GM10248 (cell line): ENCODE measurements at places on chromosomes 6 and 20.
A peak's percentile ranks its signal among the peaks of the same experiment; 100 is the strongest.

GRCh38 chr6:130912434-130912833 lies 85.2 kb downstream of the SMLR1 start:
- DNase-seq: no peak

DNA sequence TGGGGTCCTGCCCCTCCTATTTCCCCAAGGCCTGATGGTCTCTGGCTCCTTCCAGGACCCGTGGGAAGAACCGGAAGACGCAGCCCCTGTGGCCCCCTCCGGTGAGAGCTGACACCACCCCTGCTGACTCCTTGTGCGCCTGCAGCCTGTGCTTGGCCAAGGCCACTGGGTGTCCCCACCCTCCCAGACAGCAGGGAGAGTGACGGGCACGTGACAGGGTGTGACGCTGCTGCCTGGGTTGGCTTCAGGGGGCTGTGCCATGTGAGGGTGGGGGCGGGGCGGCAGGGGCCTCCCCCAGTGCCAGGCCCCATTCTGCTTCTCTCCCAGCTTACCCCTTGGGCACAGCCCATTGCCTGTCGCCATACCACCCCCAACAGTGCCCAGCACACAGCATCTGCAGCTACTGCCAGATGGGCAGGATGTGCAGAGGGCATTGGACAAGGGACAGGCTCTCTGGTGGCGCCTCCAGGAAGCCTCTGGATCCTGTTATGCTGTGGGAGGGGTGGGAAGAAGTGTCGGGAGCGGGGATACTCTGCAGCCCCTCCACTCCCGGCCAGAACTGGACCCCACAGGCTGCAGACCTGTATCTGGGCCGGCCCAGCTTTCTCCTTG lies 2.9 kb downstream of the BIRC7 start:
- no peak for DNase-seq

GRCh38 chr6:147691446-147691845 lies 183.0 kb downstream of the SAMD5 start:
- no peak for DNase-seq

DNA sequence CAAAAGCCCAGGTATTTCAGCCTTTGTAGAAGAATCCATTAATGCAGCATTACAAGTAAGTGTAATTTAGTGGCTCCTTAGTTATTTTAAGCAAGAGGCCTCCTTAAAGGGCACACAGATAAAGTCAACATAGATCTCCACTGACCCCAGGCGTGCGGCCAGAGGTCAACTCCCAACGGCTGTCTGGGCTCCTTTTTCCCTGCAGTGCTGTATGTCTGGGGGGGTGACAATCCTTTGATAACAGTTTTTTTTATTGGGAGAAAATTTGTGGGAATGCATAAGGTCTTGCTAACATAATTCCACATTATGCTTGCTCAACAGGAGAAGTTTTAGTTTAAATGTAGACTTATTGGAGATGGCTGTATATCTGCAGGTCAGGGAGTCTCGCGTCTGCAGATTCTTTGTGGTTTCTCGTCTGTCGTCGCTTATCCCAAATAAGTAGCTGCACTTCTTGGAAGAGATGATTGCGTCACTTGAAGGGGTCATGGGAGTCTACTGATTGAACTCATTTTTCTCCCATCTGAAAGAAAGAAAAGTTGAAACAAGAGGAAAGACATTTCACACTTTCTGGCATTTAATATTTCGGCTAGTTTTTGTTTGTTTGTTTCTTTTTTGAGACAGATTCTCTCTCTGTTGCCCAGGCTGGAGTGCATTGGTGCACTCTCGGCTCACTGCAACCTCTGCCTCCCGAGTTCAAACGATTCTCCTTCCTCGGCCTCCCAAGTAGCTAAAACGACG lies 151.7 kb upstream of the AKAP12 start:
- no peak for DNase-seq

- DNase-seq: no peak
Measured at GRCh38 chr6:154566866-154567265, 56.4 kb upstream of the CNKSR3 start.

DNA sequence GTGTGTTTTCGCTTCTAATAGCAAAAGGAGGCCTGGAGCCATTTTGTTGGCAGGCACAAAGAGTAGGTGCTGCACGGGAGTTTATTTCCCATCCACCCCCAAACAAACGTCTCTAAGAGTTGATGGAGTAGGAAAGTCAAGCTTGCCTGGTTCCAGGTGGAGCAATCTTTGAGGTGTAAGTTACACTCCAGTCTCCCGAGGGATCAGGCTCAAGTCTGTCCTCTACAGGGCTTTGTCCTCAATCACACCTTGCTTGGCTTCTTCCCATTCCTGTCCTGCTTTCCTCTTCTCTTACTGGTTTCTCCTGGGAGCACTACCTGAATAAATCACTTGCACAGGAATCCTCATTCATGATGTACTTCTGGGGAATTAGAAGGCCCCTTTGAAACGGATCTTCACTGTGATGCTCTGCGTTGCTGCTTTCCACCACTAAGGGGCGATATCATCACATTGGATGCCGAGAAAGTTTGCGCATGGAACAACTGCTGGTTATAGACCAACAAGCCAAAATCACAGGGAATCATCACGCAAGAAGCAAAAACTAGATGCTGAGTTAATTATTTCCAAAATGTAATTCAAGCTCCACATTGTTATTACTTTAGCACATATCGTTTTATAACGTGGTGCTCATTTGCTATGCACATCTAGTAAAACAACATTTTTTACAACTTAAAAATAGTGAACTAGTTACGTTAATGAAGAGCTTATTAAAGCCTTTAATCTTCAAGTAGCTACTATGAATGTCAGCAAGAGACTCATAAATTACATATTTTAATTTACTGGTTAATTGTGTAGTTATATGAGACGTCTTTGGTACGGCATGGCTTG lies 156.8 kb downstream of the DNAH8 start:
- peak; percentile 41 for DNase-seq

DNA sequence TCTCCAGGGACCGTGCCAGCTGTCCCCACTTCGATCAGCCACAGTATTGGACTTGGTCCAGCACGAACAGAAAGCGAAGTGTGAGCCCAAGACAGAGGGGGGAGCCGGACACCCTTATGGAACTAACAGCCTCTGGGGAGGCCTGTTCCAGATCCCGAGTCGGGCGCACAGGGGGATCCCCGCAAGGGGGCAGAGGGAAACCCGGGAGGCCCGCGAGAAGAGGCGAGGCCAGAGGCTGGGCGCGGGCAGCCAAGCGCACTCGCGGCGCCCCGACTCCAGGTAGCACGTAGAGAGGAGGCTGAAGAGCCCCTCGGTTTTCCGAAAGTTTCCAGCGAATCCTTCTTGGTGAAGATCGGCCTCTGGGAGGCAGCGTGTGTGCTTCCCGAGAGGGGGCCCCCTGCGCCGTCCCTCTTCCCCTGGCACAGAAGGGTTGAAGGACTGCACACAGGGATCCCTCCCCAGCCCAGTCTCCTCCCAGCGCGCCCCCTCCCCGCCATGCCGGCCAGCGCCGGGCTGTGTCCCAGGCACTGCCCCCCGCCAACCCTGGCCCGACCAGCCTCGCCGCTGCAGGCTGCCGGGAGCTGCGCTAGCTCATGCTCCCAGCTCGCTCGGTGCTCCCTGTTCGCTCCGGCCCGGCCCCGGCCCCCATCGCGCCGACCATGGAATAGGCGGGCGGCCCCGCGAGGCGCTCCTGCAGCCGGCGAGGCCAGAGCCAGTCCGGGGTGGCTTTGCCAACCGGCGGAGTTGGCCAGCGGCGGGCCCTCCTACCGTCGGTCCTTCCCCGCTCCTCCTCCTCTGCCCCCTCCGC lies 577 bp upstream of the SLC24A3 start:
- DNase-seq: no peak

- no peak for DNase-seq
Measured at GRCh38 chr6:130233330-130233729, 10.6 kb upstream of the SAMD3 start.

- no peak for DNase-seq
Measured at GRCh38 chr6:125182237-125183008, 28.9 kb downstream of the TPD52L1 start.

DNA sequence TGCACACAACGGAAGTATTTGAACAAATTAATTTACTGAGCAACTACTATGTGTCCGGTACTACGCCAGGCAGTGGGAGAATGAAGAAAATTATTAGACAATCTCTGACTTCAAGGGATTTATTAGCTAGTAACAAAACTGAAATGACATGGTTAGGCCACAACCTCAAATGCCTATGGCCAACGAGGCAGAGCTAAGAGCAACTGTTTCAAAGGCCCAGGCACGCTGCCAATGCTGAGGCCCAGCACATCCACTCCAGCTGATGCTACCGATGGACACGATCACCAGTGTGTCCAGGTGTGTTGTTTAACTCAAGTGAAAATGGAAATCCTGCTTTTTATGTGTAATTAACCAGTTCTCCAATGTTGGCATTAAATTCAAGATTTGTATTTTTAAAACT lies 420.9 kb downstream of the PRKN start:
- DNase-seq: no peak

- no peak for DNase-seq
Measured at GRCh38 chr20:34452281-34452982, 63.8 kb upstream of the DYNLRB1 start.

DNA sequence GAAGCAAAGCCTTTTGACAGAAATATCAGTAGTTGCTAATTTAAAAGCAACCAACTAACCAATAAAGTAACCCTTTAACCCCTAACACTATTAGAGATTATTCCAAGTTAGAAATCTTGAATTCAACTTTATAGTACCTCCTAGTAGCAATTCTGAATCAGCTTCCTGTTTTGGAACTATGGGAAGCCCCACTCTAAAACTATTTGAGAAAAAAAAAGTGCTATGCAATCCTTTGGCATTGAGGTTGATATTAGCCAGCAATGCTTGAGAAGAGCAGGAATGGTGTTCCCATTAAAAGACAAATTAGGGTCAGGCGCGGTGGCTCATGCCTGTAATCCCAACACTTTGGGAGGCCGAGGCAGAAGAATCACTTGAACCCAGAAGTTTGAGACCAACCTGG lies 306.2 kb upstream of the ZFP64 start:
- DNase-seq: no peak

DNA sequence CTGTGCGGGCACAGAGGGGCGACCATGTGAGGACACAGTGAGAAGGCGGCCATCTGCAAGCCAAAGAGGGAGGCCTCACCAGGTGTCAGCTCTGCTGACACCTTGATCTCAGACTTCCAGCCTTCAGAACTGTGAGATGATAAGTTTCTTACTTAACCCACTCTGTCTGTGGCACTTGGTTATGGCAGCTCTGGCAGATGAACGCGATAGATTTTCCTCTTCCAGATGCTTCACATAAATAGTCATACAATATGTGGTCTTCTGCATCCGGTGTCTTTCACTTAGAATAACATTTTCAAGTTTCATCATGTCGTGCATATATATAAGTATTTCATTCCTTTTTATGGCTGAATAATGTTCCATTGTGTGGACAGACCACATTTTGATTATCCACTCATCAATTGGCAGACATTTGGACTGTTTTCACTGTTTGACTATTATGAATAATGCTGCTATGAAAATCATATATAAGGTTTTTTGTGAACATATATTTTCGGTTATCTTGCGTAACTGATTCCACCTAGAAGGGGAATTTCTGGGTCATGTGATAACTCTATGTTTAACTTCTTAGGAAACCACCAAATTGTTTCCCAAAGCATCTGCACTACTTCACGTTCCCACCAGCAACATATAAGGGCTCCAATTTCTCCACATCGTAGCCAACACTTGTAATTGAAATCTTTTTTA lies 30.2 kb downstream of the PRR18 start:
- DNase-seq: no peak

DNA sequence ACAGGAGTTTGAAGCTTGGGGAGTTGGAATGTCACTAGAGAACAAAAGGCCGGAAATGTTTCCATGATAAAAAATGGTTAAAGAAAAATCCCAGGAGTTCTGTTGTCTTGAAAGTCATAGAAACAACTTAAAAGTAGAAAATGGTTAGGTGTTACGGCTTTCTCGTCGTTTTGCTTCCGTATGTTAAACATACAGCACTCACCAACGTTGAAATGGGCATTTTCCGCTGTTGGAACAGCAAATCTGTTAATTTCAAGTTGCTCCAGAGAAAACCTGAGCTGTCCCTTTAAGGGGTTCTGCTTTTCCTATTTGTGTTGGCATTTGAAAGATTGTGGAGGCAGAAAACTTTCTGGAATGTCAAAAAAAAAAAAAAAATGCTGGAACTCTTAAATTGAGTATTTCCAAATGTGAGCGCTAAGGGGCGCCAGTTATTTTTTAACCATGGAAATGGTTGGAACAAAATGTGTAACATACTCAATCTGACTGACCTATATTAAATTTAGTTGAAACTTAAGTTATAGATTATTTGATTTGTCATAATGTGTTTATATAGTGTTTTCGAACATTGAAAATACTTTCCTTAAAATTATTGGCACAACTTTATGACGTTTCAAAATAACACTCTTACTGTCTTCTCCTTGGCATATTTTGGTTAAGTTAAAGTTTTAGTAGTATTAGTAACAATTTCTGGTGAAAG lies 2.2 kb downstream of the QKI start:
- DNase-seq: no peak

- no peak for DNase-seq
Measured at GRCh38 chr20:6686171-6686570, 81.3 kb upstream of the BMP2 start.

DNA sequence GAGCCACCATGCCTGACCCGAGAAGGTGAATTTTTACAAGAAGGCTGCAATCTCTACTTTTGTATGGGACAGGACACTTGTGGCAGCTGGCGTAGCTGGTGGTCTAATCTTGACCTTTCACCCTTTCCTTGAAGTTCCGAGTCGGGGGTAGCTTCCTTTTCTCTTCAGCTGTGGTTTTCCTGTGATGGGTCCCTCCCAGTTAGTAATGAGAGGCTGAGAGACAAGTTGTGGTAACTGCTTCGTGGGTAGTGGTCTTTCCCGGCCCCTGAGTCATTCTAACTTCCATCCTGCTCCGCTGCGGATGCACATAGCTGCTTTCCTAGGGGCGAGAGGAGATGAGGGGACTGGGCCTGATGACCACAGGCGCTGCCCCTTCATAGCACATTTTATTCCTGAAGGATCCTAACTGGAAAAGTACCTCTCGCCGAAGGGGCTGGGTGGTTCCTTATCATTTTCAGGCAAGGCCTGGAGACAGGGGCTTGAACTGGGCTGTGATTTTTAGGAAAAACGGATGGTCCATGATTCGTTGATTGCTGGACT lies 3.1 kb downstream of the SYNJ2 start:
- no peak for DNase-seq

GRCh38 chr6:22807261-22807660 lies 237.9 kb downstream of the HDGFL1 start:
- no peak for DNase-seq

GRCh38 chr6:86723729-86724128 lies 213.6 kb upstream of the HTR1E start:
- no peak for DNase-seq

- DNase-seq: no peak
Measured at GRCh38 chr20:37518059-37518458, 3.0 kb upstream of the NNAT start.

GRCh38 chr6:80454197-80454596 lies 347.7 kb downstream of the BCKDHB start:
- DNase-seq: no peak
